T follicular helper cell (primary cell): ENCODE measurements at places on chromosomes 11 and 22.

DNA sequence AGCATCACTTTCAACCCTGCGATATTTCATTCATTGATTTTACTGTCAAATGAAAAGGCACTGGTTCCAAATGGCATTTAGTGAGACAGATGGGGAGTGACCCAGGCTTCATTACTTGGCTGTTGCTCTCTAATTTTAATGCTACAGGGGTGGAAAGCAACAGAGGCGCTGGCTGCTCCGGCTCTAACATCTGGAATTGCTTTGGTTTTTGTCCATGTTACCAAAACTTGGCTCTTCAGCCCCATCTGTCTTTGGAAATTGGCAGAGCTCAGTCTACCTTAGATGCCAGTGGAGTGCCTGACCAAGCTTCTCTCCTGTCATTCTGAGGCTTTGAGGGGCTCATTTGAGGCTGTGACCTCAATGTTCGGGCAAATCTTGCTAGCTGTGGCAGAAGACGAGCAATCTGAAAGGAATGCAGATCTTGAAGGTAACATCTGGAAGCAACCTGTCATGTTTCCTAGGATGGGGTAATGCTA, 409.5 kb upstream of the SYN3 start:
- no peak for DNase-seq

DNA sequence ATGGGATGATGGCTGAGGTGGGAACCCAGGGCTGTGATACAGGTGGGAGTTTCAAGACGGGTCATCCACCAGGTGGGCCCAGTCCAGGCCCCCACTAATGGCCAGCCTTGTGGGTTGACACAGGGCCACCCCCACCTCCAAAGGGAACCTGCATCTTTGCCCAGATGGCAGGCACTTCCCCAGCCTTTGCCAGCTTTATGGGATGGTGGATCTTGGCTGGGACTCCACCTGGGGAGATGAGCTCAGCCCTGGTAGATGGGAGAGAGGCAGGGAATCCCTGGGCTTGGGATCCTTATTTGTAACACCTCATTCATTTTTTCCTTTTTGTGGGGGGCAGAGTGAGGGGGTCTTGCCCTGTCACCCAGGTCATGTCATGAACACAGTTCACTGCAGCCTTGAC, 33.4 kb downstream of the CD82 start:
- DNase-seq = no peak

- no peak for DNase-seq
Observed at GRCh38 chr11:38274031-38274430, 1676.0 kb upstream of the RAG2 start.

- no peak for DNase-seq
Observed at GRCh38 chr11:111360150-111361043, 18.7 kb downstream of the POU2AF1 start.

GRCh38 chr22:24521791-24522245, 26.7 kb downstream of the UPB1 start:
- no peak for DNase-seq

DNA sequence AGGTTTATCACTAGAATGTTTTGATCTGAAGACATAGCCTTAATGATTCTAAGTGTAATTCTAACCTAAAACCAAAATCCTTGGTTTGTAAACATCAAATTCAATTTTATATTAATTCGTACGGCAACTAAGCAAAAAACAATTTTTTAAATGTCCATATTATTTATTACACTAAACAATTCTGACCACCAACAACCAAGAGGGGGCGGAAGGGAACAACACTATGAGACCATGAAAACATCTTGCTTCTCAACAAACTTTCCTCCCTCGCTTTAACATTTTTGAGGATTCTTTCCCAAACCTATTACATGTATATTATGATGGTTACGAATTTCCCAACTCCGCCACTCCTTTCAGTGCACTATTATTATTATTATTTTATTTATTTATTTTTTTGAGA, 6.5 kb upstream of the UCP2 start:
- no peak for DNase-seq

DNA sequence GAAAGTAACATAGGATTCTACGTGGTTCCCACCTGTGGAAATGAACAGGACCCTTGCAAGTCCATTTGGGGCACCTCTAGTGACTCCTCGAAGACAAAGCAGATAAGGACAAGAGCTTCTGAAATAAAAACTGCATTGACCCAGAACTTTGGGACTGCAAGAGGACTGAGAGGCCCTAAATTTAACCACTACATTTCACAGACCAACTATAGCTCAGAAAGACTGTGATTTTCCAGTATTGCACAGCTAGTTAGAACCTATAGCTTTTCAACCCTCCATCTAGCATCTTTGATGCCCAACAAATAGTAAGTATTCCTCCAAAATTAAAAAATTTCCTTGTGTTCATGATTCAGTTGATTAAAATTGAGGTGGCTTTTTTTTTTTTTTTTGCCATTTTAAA, 107.6 kb upstream of the CD44 start:
- DNase-seq = no peak

DNA sequence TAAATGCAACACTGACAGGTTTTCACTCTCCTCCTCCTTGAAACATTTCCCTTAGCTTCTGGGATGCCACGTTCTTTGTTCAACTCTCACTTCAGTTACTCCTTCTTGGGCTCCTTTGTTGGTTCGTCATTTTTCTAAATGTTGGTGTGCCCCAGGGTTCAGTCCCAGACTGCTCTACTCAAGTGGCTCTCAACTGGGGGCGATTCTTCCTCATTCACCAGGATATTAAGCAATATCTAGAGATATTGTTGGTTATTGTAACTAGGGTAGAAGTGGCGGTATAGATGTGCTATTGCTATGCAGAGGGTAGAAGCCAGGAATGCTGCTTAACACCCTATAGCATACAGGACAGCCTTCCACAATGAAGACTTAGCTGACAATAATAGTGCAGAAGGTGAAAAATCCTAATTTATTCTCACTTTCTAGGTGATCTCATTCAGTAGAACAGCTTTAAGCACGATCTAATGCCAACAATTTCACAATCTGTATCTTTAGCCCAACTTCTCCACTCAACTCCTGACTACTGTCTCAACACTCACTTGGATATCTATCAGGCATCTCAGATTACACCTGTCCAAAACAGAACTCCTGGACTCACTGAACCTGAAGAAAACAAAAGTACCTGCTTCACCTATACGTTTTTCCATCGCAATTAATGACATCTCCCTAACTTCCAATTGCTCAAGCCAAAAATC, 4.6 kb downstream of the NUP160 start:
- no peak for DNase-seq

- DNase-seq = no peak
Observed at GRCh38 chr22:44786610-44787009, 34.2 kb downstream of the ARHGAP8 start.

DNA sequence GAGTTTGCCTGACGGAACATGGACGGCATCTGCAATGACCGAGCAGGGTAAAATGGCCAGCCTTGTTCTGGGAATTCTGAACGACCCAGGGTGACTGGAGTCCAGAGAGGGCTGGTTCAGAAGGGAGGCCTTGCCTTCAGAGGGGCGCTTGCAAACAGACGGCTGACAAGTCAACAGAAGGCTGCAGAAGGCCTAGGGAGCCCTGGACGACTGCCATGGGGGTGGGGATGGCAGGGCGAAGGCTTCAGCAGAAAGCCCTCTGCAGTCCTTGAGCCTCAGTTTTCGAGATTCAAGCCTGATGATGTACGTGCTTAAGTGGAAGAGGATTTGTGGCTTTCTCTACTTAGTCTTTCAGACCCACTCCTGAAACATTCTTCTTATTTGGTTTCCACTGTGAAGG, 117.1 kb upstream of the TBCEL start:
- no peak for DNase-seq

DNA sequence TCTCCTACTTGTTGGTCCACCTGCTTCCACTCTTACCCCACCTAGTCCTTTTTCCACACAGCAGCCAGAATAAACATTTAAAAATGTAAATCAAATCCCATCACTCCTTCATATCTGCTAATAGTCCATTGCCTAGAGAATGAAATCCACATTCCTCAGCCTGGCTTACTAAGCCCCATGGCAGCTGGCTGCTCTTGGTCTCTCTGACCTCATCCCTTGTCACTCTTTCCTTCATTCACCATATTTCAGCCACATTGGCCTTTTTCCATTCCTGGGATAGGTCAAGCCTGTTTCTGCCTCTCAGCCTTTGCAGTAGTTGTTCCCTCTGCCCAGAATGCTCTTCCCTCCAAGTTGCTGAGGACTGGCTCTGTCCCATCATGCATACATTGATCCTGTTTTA, 512.8 kb downstream of the INSC start:
- DNase-seq = no peak

DNA sequence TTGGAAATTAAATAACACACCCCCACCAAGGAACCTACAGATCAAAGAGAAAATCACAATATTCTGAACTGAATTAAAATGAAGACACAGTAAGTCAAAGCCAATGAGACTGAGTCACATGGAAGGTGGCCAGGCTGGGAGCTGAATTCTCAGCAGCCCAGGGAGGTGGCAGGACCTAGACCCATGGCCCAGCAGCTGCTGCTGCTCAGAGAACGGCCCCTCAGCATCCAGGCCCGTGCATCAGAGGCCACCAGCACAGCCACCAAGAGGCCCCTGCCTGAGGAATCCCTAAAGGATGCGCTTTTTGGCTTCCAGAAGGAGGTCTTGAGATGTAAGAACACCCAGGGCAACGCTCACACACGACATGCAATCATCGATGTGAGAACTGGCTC, 35.0 kb downstream of the TBX1 start:
- DNase-seq = no peak
